ENCODE measurements at places on chromosomes 1 and 21. TPM values are rescaled to one million over a fixed set of nuclear protein-coding genes. Genes with fewer than 3 reads are reported as not detected.

The CSF3R gene
- not detected for polyA plus RNA-seq

The LRRIQ3 gene
- polyA plus RNA-seq, result 0.08 TPM

The TNNT2 gene
- 3.1 TPM for polyA plus RNA-seq

The TRIM45 gene
- polyA plus RNA-seq, result 15.0 TPM

The MATN1 gene
- polyA plus RNA-seq, result 0.12 TPM

The WLS gene
- polyA plus RNA-seq, result 1.2 TPM

The BNIPL gene
- polyA plus RNA-seq, result 3.3 TPM

The BRINP2 gene
- polyA plus RNA-seq, result 0.22 TPM

The GNG4 gene
- 95.5 TPM for polyA plus RNA-seq

The FTCD gene
- 4.9 TPM for polyA plus RNA-seq

The ADAMTSL4 gene
- 5.9 TPM for polyA plus RNA-seq

The CLIC6 gene
- polyA plus RNA-seq, result 0.42 TPM

The EDN2 gene
- polyA plus RNA-seq, result 0.32 TPM

The PROK1 gene
- 0.20 TPM for polyA plus RNA-seq

The TCEA3 gene
- 0.08 TPM for polyA plus RNA-seq

The VCAM1 gene
- 0.21 TPM for polyA plus RNA-seq

The NCF2 gene
- 0.03 TPM for polyA plus RNA-seq

The PLA2G5 gene
- 0.05 TPM for polyA plus RNA-seq

The AUNIP gene
- 15.4 TPM for polyA plus RNA-seq

The KRTAP11-1 gene
- not detected for polyA plus RNA-seq

The SLC44A3 gene
- polyA plus RNA-seq, result 5.0 TPM

The OR2L3 gene
- not detected for polyA plus RNA-seq

The SOAT1 gene
- 1.5 TPM for polyA plus RNA-seq
